ENCODE measurements at places on chromosomes 5 and 9. TPM values are rescaled to one million over a fixed set of nuclear protein-coding genes. Genes with fewer than 3 reads are reported as not detected.

Gene PCA3
- total RNA-seq: 0.13 TPM

Gene PCAT7
- 0.16 TPM for total RNA-seq

Gene TMEM171
- 4.8 TPM for total RNA-seq

Gene ECSCR
- total RNA-seq: not detected

Gene ABHD17B
- total RNA-seq: 53.5 TPM

Gene PIP5KL1
- not detected for total RNA-seq

Gene IRX2
- total RNA-seq: 5.8 TPM

Gene F12
- 6.0 TPM for total RNA-seq

Gene CAMK2A
- total RNA-seq: not detected

Gene CNTLN
- total RNA-seq: 6.7 TPM

Gene LVRN
- 0.16 TPM for total RNA-seq

Gene SLC36A2
- total RNA-seq: not detected

DNA sequence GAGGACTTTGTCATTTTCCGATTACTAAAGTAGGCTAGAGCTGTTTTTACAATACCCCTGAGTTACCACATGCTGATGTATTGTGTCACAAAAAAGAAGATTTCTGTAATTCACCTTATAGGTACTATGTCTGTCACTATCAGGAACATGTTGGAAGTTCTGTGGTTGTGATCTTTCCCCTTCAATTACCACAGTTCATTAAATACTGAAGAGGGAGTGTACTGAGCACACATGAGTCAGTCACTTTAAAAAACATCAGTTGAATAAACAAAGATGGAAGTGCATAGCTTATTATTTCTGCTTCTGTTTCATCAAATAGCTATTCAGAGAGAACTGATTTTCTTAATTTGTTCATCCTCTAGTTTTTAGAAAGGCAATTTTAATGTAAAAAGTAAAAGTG, 31.7 kb downstream of the AP3S1 start:
- no peak for DNase-seq

GRCh38 chr5:130061746-130062145, 157.5 kb downstream of the CHSY3 start:
- peak; percentile 80 for DNase-seq

GRCh38 chr9:85054017-85054416, 384.5 kb downstream of the NTRK2 start:
- no peak for DNase-seq

DNA sequence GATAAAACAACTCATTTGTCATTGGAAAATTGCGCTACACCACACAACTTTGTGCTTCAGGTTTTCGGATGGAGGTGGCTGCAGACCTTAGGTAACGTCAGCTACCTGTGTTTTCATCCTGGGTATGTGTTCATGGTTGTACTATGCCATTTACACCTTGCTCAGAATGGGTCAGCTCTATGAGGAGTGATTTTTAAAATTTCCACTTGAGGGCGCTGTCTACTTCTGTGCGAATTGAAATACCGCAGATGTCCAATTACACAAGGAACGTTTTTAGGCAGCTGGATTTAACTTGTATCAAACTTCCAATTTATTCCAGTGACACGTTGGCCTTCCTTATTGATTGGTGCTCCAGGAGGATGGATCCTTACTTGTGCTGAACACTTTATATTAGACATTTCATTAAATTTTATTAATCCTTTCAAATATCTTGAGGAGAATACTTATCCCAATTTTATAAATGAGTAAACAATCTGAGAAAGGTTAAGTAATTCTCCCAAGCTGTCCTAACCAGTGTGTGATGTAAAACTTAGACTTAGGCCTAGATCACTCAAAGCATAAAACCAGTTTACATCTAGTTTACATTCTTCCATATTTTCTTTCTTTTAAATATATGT, 23.4 kb downstream of the DMRTA1 start:
- DNase-seq: no peak

DNA sequence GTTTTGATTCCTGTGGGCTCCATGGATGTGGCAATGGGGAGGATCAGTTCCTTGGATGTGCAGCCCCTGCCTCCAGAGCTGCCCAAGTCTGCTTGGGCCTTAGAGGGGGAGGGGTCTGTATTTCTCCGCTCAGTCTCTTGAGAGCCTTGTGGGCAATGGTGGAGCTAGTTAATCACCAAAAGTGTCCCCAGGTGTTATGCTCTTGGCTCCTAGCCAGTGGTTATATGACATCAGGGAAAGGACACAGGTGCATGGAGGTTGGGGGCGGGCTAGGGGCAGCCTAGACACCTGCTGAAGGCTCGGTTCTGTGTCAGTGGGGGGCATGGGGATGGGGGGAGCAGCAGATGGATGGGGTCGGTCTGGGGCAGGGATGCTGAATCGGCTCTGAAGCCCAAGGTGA, 12.4 kb upstream of the ARAP3 start:
- DNase-seq: no peak

DNA sequence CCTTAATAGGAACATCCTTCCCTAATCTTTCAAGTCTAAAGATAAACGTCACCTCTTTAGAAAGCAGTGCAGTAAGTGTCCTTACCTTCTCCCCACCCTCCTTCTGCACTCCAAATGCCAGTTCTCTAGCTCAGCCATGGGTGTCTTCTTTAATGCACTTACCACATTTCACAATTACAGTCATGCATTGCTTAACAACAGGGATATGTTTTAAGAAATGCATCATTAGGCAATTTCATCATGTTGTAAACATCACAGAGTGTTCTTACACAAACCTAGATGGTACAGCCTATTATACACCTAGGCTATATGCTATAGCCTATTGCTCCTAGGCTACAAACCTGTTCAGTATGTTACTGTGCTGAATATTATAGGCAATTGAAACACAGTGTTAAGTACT, 91.2 kb downstream of the RFX3 start:
- no peak for DNase-seq

GRCh38 chr9:118732998-118733397, 636.2 kb downstream of the BRINP1 start:
- DNase-seq: no peak

DNA sequence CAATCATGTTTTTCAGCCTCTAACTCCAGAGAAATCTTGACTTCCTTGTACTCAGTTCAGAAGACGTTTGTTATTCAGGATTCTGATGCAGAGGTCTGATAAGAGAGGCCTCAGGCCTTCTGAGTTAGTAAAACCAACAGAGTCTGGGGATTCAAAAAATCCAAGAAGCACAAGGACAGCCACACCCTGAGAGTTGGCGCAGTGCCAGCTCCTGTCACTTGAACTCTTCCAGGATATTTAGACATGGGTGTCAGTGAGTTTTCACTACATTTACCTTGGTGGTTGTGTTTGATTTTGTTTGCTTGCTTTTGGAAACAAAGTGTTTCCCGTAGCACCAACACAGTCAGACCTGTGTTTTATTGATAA, 41.6 kb upstream of the PDE8B start:
- no peak for DNase-seq

GRCh38 chr5:78611126-78611605, 37.4 kb downstream of the LHFPL2 start:
- DNase-seq: no peak

DNA sequence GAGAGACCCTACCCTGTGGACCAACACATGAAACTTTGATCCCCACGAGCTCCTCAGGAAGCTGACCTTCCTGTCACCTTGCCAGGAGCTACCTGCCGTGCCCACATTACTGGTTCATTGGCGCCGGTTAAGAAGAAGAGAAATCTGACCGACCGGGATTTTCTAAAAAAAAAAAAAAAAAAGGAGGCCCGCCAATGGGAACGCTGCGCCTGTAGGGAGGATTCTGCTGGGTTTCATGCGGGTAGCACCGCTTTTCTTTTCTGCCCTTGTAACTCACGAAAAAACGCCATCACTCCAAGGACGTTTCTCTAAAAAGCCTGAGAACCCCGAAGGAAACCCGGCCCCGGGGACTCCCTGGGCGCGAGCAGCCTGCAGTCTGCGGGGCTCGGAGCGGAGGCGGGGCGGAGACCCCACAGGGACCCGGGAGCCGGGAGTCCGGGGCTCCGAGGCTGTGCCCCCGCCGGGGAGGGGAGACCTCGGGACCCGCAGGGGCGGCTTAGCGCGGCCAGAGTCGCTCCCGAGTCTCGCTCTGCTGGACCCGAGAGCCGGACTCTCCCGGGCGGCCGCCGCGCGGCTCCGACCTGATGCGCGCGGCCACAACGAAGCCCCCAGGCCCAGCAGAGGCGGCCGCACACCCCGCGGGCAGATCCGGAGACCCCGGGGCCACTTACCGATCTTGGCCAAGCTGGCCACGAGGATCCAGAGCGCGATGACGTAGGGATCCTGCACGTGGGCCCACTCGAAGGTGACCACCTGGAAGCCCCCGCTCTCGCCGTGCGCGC, 617 bp downstream of the SLC9A3 start:
- no peak for DNase-seq

- DNase-seq: no peak
Measured at GRCh38 chr5:88657136-88657535, 225.8 kb downstream of the MEF2C start.

DNA sequence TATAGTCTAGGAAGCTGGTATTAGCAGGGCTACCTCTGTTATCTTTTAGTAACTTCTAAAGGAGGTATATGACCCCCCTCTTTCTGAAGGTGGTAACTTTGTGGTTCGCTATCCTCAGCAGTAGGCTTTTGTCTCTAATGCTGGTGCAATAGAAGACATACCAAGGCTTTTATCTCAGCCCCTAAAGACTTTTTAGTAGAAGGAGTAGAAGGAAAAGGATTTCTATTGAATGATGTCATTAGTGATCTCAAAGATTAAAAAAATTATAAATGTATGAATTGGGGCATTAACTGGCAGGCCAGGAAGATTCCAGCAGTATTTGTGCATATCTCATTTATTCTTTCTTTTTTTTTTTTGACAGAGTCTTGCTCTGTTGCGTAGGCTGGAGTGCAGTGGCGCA, 78.2 kb downstream of the RAI14 start:
- no peak for DNase-seq

DNA sequence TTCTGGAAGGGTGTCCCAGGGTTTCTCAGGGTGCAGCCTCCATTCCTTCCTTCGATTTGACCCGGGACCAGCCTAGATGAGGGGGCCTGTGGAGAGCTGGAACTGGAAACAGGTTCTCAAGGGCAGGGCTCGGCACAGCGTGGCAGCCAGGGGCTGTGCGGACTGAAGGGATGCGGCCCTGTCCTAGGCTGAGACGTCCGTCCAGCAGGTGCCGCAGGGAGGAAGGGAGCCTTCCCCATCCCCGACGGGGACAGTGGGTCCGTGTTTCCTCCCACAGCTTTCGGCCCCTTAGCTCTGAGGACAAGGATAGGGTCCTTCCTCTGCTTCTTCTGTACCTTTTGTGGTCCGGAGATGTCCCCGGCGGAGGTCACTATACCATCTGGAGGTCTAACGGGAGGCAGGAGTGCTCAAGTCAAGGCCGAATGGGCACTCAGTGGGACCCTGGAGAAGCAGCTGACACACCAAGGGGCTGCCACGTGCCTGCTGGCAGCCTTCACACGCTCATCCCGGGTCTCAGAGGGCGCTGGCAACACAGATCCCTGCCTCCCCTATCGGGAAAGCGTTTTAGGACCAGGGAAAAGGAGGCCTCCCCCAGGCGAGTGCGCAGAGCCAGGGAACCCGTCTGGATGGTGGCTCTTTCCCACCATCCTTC, 49.9 kb downstream of the USP20 start:
- DNase-seq: peak; percentile 14

DNA sequence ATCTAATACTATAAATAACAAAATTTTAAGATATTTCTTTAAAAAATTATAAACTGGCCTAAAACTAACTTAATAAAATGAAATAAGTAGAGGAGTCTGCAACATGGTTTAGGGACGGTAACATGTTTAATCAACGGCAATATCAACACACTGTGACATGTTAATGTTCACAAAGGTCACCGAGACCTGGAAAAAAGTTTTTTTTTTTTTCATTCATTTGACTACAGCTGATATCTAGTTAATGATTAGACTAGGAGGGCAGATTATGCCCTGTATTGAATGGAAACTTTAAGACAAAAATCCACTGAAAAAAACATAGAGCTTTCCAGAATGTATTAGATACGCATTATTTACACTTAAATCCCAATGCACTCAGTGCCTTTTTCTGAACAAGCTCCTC, 67.0 kb upstream of the CDK5RAP2 start:
- no peak for DNase-seq

DNA sequence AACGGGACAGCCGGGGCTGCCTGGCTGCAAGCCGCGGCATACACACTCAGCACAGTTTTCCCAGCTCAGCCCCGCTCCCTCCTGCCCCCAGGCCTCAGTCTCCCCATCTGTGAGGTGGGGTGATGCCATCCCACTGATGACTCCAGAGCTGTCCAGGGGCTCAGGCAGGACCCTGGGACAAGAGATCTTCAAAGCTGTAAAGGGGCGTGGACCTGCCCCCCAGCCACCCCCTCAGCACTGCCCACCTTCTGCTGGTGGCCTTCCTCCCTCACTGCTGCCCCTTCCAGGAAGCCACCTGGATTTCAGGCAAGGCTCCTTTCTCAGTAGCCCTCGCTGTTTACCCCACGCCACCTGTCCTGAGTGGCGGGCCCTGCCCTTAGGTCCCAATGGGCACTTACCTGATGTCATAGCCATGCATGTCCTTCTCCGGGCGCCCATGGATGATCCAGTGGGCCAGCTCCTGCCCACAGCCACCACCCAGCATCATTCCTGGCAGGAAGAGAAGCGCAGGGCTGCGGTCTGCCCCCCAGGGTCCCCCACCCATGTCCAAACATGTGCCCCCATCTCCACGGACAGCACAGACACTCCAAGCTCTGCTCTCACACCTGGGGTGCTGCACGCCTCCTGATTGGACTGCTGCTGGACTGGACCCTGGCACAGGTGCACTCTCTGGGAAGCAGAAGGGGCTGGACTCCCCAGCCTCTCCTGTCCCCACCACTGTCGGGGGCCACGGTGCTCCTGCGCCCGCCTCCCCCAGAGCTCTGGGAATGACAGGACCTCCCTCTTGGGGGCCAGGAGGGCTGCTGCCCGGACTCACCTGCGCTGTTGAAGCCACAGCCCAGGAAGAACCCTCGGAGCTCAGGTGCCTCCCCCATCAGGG, 25.7 kb downstream of the SARDH start:
- no peak for DNase-seq

DNA sequence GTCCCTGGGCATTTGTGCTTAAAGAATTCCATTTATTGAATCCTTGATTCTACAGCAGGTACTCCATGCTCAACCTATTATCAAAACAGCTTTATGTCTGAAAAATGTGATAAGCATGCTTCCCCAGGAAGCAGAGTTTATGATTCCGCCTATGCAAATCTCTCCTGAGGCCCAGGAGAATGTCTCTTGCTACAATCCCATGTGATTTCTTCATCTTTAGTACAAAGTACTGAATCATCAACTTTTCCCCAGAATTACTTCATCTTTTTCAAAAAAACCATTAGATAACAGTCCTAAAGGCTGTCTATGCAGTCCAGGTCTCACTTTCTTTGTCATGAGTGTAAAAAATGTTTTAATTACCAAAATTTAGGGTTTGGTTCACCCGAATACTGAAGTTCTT, 130.2 kb upstream of the ADAMTSL1 start:
- no peak for DNase-seq

- DNase-seq: no peak
Measured at GRCh38 chr5:154801083-154801482, 45.9 kb downstream of the LARP1 start.

DNA sequence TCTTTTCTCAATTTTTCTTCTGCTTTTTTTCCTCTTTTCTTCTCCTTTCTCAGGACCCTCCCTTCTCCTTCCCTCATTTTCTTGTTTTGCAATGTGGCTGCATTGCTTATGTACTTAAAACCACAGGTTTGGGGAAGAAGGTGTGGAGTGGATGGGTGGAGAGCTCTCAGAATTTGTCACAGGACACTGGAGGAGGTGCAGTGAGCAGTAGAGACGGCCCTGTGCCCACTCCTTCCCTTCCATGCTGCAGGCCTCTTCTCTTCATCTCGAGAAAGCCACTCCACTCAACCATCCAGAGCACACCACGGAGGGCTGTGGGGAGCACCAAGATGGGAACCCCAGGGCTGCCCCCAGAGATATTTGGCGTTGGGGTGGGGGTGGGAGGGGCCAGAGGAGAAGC, 92.3 kb downstream of the FSTL4 start:
- no peak for DNase-seq

GRCh38 chr5:148828511-148829247, 2.3 kb downstream of the ADRB2 start:
- DNase-seq: no peak
